ENCODE measurements at places on chromosomes 6 and 20.

DNA sequence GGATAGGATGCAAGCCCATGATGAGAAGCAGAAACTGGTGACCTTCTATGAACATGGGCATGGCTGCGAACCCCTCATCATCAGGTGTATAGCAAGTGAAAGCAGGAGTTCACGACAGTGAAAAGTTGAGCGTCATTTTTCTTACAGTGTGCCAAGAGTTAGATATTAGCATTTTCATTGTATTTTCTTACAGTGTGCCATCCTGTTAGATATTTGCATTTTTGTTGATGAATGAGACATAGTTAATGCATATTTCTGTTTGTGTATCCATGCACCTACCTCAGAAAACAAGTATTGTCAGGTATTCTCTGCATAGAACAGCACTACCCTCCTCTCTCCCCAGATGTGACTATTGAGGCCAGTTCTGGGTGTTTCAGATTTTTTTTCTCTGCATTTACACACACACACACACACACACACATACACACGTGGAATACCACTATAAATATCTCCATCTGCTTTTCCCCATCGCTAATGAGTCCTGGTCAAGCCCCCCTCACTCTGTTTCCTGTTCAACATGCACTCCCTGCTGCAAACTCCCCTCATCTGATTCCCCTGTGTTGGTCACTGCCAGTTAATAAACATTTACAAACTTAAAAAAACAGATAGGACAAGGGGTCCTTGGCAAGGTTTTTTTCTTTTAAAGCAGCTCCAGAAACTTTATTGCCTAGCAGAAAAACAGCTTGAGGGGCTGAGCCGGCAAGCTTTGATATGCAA is 41.7 kb downstream of the PLN start:
- DNase-seq, result no peak

GRCh38 chr6:137084865-137085617 is 40.3 kb upstream of the IL20RA start:
- DNase-seq, result no peak

GRCh38 chr6:130859161-130859867 is 32.1 kb downstream of the SMLR1 start:
- DNase-seq, result no peak

DNA sequence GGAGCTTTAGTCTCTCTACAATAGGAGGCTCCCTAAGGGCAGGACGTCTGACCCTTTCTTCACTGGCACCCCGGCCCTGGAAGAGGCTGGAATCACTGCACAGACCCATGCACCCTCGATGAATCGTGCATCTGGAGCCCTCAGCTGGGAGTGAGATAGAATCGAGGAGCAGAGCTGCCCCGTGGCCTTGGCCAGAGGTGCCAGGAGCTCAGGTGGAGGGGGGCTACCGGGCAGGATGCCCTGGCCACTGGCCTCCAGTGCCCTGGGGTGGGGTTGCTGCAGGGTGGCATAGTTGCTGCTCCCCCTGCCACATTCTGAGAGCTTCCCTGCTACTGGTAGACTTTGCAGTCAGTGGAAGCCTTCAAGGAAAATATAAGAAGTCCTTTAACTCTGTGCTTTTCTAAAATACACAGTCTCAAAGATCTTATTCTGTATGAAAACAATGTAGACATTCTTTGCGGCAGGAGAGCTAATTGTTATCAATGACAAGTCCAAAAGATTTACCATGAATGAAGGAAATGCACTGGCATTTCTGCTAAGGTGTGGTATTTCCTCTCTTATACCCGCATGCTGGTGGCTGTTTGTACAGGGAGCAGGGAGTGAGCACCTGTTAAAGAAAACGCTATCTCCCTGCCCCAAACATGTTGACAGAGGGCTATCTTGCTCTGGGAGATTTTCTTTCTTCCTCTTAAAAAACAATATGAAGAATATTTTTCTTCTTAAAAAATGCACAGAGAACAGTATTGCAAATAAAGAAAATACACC is 122.8 kb downstream of the C6orf118 start:
- no peak for DNase-seq

DNA sequence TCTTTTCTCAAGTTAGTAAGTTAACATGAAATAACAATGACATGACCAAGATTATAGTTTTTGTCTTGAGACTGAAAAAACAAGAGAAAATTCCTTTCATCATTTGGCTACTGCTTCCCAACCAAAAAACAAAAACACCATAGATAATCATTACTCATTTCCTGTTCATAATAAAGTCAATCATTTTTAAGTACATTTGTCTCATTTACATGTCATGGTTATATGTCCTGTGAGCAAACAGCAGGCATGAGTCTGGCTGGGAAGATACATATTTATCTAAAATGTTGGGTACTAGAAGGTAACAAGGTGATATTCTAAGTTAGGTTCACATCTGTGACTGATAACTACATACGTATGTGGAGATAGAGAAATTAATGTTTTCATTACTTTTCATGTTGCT is 180.5 kb downstream of the ISM1 start:
- DNase-seq, result no peak

- DNase-seq, result no peak
These were observed 24.1 kb downstream of the HM13 start for GRCh38 chr20:31538326-31538725.

- DNase-seq, result no peak
These were observed 126.8 kb downstream of the SNX5 start for GRCh38 chr20:17841751-17842215.

- no peak for DNase-seq
These were observed 665.6 kb downstream of the DHX35 start for GRCh38 chr20:39627765-39628164.

- no peak for DNase-seq
These were observed 96.8 kb upstream of the NHSL1 start for GRCh38 chr6:138596126-138596525.

- DNase-seq, result peak; percentile 61
These were observed 39.8 kb downstream of the GNAS start for GRCh38 chr20:58892141-58892931.

DNA sequence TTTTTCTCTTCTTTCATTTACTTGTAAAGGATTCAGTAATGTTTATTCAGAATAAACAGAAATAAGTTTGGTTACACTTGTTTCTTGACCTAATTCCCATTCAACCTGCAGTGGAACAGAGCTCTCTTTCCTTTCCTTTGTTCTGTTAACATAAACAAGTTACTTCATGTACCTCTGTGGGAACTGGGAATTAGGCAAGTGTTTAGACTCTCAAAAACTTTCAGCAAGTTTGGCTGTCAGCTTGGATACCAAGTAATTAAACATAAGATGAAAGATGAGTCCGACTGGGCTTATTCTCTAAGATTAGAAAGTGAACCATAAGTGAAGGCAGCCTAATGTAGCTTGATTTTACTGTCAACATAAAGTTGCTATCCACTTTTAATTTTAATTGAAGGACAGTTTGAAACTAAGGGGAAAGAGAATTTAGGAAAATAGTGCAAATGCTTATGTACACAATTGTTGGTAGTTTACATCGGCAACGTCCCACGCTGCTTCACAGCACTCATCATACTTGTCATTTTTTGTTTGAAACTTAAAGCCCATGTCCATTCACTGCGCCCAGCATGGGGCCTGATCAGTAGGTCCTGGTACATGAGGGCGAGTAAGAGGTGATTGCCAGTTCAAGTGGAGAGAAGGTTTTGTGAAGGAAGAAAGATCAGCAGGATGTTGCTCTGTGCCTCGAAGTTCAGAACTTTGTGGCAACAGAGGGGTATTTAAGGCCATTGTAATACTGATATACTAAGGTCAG is 113.0 kb downstream of the PLEKHG1 start:
- no peak for DNase-seq

DNA sequence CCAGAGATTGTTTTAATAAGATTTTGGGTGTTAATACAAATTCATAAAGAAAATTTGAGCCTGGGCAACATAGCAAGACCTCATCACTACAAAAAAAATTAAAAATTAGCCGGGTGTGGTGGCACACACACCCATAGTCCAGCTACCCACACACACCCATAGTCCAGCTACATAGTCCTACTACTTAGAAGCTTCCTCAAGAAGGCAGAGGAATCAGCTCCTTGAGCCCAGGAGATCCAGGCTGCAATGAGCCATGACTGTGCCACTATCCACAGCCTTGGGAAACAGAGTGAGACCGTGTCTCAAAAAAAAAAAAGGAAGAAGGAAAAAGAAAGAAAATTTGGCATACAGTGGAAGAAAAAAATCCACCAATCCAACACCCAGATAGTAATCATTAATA is 16.8 kb downstream of the SEC63 start:
- DNase-seq, result no peak

DNA sequence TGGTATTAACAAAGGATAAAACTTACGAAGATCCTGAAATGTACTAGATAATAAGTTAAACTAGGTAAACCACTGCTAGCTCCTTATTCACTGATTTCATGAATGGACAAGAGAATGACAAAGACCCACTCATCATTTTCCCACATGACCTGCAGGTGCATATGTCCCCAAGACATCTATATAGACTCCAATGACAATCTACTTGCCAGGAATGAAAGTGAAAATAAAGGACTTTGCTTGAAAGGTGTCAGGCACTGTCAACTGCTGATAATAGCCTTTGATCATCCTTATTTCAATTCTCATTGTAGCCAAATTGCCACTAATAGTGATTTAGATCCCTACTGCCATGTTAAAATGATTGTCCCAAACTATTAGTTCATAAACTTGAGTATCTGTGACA is 321.8 kb downstream of the HACE1 start:
- DNase-seq, result no peak

DNA sequence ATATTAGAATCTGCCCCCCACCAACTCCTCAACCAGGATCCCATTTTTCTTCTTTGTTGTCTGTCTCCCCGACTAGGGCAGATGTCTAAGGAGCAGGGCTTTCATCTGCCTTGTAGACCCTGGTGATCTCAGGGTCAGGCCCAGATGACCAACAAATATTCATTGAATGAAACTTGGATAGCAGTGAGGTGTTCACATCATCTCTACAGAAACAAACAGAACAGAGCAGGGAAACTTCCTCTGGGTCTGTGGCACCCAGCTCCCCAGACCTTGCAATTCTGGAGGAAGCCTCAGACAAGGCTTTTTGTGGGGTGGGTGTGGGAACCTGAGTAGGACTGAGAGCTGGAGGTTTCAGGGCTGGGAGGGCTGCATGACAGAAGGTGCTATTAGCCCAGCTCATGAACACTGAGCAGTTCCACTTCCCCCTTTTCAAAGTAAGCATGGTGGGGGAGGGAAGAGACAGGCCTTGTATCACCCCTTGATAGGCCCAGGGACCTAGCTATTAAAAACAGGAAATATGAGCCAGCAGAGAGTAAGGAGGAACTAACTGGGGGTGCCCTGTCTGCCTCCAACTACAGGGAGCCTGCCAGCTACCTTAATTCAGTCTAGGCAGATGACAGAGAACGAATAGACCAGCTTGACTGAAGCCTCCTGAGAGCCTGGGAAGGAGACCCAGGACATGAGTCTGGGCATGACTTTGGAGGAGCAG is 37.3 kb upstream of the TOP1 start:
- no peak for DNase-seq

DNA sequence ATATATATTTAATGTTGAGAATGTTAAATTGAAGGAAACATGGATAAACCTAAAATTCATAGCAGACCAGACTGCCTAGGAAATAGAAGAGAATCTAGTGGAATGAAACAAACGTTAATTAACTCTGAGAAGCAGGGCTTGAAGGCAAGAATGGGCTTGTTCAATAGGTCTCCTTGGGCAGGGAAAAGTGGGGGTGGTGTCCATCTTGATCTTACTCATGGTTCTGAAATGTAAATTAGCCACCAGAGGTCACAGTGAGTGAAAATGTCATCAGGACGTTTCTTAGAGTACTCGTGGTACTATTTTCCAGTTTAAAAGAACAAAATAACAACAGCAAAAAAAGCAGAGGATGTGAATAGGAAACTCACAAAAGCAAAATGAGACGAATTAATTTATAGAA is 66.8 kb upstream of the BTBD3 start:
- no peak for DNase-seq

GRCh38 chr6:2857185-2857579 is 15.5 kb upstream of the SERPINB1 start:
- DNase-seq, result no peak

- no peak for DNase-seq
These were observed 599.8 kb downstream of the FRK start for GRCh38 chr6:115460913-115461312.

GRCh38 chr6:1971612-1972011 is 273.8 kb downstream of the GMDS start:
- no peak for DNase-seq

- DNase-seq, result no peak
These were observed 5.8 kb downstream of the GCM1 start for GRCh38 chr6:53142810-53143209.

DNA sequence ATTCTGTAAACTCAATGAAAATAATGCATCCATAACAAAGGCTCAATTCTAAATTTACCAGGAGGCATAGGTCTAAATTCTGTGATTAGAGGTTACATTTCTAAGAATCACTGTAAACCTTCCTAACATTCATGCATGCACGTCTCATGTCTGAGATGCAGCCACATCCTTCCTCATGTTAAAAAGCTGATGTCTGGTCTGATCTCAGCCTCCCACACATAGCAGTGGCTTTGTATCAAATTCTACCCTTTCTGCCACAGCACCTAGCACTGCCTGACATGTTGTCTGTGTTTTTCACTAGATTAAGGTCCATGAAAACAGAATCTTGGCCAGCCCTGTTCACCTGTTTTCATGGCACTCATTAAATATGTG is 171.1 kb downstream of the WDR27 start:
- DNase-seq, result no peak

DNA sequence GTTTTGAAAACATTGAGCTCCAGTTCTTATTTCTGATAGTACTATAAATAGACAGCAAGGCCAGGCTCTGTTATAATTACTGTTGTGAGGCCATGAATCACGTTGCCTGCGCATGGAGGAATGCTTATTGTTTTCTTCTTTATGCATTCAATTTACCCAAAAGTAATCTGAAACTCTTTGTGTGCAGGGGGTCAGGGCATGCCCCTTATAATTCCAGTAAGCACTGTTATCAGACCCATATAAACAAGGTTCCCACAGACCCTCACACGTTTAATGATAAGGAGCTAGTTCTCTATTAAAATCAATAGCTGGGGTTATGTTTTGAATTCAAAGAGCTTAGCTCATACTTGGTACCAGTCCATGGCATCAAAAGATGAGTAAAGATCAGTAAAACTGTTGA is 174.8 kb upstream of the ARG1 start:
- no peak for DNase-seq

DNA sequence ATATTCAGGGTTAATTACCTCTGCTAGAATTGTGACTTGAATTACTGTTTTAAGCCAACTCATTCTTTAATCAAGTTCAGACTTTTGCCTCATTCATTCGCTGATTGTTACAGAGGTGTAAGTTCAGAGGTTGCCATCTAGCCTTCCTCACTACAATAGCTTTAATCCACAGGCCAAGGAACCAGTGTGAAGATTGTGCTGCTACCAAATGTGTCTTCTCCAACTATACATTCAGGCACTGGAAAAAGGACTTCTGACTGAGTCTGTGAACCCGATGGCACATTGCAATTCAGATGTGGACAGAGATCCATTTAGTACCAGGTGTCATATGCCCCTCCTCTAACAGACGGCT is 111.2 kb upstream of the ADGRF1 start:
- no peak for DNase-seq

DNA sequence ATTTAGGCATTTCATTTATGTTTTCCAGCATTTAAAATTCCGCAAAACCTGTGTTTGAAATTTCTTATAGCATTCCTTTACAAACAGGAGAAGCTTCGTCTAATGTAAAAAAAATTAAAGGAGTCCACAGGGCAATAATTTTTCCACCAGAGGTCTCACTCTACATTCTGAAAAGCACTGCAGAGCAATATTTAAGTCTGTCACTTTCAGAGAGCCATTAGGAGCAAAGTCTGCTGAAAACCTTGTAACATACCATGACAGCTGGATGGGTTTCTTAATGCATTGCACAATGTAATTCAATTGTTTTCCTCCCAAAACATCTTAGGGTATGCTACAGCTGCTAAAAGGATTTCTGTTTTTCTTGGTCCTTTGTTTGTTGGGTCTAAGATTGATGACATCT is 18.0 kb downstream of the BAG2 start:
- DNase-seq, result no peak
